Activated T-cell treated with anti-CD3 and anti-CD28 coated beads for 1 hour (primary cell): ENCODE measurements at places on chromosomes 7 and 10.

- DNase-seq: no peak
These were observed 19.1 kb downstream of the CYCS start for GRCh38 chr7:25105911-25106310.

DNA sequence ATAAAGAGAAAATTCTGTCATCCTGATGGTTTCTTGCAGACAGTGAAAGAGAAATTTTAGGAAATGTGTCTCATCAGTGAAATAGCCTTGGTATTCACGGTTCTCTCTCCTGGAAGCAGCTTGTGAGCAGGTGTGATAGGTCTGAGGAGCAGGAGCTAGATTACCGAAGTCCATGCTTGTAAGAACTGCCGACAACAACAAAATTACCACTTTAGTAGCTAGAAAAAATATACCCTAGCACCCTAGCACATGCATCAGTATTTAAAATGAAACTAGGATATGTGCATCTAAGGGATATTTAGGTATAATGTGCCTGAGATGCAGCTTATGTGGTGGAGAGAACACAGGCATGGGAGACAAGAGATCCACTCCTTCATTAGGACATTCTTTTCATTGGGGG, 82.3 kb downstream of the VPS50 start:
- DNase-seq: no peak

DNA sequence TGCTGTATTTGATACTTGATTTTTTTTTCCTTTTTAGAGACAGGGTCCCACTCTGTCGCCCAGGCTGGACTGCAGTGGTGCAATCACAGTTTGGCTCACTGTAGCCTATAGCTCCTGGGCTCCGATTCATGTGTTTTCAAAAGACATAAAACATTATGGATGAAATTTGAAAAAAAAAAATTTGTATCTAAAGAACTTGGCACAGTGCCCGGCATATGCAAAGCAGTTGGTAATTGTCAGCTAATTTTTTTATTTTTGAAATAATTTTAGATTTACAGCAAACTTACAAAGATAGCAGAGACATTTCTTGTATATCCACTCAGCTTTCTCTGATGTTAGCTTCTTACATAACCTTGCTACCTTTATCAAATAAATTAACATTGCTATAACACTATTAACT, 20.3 kb upstream of the SAMD8 start:
- DNase-seq: no peak

DNA sequence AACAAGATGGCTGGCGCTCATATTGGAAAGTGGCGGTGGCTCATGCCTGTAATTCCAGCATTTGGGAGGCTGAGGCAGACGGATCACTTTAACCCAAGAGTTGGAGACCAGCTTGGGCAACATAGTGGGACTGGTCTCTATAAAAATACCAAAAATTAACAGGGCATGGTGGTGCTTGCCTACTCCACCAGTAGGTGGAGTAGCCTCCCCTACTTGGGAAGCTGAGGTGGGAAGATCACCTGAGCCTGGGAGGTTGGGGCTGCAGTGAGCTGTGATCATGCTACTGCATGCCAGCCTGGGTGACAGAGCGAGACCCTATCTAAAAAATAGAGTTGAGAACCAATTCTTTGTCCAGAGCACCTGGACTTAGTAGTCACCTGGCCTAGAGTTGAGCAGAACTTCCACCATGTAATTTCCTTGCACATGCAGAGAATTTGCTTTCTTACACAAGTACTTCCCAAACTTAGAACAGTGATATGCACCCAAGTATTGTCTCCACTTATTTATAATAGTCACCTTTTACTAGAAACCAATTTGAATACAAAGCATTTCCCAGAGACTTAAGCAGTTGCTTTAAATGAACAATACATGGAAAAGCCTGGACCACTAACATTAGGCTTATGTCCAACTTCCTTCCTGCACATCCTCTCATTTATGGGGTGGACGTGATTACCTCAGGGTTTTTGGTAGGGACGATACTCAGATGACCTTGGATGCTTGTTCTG, 15.9 kb downstream of the LAMB4 start:
- DNase-seq: no peak

GRCh38 chr10:86079088-86079487, 287.5 kb downstream of the GRID1 start:
- no peak for DNase-seq

DNA sequence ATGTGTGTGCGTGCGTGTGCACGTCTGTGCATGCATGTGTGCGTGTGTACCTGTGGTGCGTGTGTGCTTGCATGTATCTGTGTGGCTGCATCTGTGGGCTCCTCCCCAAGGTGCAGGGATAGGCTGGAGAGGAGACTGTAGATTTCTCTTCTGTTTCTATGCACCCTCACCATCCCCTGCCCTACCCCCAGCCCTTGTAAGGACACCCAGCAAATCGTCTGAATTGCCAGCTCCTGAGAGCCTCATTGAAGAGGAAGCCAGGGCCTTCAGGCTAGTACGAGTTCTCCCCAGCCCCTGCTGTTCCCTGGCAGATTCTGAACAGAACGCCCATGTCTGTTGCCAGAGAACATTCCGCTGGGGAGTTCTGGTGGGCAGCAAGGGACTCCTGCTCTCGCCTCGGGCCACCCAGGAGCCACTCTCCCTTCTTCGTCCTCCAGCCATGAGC, 17.0 kb upstream of the TRIM8 start:
- DNase-seq: no peak

DNA sequence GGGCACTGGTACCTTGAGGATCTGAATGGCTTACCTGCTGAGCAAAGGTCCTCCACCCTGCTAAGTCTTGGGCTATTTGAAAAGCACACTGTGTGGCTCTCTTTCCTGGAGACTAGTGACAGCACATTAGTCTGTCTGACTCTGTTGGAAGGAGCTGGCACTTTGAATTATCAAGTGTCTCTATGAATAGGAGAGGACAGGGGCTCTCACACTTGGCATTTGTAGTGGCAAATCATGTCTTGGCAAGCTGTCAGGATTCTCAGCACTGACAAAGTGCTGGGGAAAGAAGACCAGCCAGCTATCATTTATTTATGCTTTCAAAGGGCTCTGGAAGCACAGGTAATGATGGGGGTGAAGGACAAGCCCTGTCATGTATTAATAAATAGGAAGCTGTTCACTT, 62.8 kb downstream of the MTPN start:
- no peak for DNase-seq

- DNase-seq: no peak
These were observed 80.5 kb downstream of the KCNMA1 start for GRCh38 chr10:77556990-77557601.

GRCh38 chr10:101031796-101032636, 982 bp downstream of the SFXN3 start:
- DNase-seq: peak; percentile 68

GRCh38 chr10:83367036-83367435, 772.3 kb upstream of the GHITM start:
- DNase-seq: no peak

GRCh38 chr7:32258265-32258664, 188.1 kb upstream of the PDE1C start:
- no peak for DNase-seq

GRCh38 chr7:11896663-11897062, 64.7 kb upstream of the THSD7A start:
- no peak for DNase-seq

- no peak for DNase-seq
These were observed 147.1 kb upstream of the LYZL1 start for GRCh38 chr10:29141761-29142160.

- no peak for DNase-seq
These were observed 54.4 kb upstream of the CCDC6 start for GRCh38 chr10:59960751-59961150.

- DNase-seq: no peak
These were observed 20.1 kb upstream of the SH2D4B start for GRCh38 chr10:80517416-80518142.

GRCh38 chr10:33735464-33735923, 401.0 kb upstream of the NRP1 start:
- no peak for DNase-seq

DNA sequence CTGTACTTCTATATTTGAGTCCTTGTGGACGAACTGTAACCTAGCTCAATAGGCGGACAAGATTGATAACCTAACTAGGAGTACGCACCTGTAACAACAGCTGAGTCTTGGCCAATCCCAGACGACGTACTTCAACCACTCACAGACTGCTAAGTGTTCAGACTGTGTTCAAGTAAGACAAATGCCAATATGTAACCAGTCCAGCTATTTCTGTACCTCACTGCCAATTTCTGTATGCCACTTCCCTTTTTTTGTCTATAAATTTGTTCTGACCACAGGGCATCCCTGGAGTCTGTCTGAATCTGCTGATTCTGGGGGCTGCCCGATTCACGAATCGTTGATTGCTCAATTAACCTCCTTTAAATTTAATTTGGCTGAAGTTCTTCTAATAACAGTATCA, 32.2 kb downstream of the HACD1 start:
- no peak for DNase-seq

DNA sequence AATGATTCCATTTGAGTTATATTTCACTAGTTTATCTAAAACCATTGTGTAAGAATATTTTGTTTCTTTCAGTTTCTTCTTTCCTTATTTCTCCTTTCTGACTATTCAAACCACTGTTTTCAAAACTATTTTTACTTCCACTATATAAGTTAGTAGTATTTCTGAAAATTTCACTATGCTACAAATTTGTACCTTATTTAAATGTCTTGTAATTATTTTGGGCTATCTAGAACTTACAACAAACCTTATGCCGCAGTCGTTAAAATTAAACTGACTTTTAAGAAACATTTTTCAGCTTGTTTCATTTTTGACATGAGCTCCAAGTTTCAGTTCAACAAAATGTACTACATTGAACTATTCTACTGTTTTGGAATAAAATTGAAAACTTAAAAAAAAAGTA, 1.8 kb downstream of the TFEC start:
- no peak for DNase-seq

GRCh38 chr10:86922553-86922961, 34.9 kb downstream of the MMRN2 start:
- no peak for DNase-seq

GRCh38 chr7:94639384-94639783, 16.5 kb downstream of the SGCE start:
- no peak for DNase-seq

DNA sequence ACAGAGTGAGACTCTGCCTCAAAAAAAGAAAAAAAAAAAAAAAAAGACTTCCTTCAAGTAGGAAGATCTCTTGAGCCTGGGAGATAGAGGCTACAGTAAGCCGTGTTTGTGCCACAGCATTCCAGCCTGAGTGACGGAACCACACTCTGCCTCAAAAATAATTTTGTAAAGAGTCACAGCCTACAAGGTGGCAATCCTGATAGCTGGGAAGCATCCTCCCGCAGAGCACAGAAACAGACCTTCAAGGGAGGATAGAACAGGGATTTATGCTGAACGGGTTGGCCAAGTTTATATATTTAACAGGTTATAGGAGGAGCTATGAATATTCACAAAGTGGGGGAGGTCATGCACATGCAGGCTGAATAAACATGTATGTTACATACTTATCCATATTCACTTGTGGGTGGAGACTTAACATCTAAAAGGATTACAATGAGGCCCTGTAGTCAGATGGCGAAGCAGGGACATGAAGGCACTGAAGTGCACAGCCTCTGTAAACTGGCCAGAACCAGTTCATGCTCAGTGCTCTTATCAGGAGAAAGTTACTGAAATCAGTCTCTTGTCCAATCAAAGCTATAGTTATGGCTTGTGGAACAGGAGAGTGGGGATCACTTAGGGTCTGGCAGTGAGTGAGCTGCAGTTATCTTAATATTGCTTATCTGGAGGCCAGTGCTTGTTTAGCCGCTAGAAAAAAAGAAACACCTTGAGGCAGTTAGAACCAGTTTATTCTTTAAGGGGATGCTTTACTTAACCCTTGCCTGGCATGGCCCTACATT, 6.8 kb downstream of the LMBR1 start:
- no peak for DNase-seq

- no peak for DNase-seq
These were observed 22.2 kb upstream of the PARP12 start for GRCh38 chr7:140084972-140085371.

DNA sequence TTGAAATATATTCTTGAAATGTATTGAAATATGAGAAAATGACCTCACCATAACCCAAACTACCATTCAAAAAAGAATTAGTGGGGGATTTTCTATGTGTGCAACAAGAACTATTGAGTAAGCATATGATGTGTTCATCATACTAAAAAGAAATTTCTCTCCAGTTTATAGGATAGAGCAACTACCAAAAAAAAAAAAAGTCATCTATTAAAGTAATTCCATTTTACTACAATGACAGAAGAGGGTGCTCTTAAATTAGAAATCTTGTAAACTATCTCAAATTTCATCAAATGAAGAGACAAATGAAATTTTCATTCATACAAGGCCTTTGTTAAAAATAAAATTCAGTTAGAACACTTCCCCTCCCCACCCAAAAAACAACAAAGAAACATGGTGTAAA, 195.4 kb upstream of the PLXDC2 start:
- DNase-seq: no peak

- DNase-seq: no peak
These were observed 269.3 kb upstream of the TEX47 start for GRCh38 chr7:89064831-89065230.

DNA sequence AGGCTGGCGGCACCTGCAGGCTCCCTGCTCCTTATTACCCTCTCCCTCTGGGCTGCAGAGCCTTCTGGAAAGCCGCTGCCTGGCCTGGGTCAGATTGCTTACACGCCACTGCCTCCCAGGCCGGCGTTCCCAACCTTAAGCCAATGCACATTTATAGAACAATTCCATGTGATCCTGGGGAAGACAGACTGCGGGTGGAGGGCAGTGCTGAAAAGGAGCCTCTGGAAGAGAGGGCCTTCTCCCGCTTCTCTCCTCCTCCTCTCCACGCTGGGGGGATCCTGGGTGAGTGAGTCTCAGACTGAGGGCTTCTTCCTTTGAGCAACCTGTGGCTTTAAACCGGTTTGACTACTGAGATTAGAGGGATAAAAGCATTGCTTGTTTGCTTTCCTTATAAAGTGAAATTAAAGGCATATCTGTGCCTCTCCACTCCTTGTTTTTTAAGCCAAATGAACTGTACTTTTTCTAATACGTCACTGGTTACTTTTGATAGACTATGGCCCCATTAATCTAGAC, 5.5 kb downstream of the TACC2 start:
- no peak for DNase-seq

DNA sequence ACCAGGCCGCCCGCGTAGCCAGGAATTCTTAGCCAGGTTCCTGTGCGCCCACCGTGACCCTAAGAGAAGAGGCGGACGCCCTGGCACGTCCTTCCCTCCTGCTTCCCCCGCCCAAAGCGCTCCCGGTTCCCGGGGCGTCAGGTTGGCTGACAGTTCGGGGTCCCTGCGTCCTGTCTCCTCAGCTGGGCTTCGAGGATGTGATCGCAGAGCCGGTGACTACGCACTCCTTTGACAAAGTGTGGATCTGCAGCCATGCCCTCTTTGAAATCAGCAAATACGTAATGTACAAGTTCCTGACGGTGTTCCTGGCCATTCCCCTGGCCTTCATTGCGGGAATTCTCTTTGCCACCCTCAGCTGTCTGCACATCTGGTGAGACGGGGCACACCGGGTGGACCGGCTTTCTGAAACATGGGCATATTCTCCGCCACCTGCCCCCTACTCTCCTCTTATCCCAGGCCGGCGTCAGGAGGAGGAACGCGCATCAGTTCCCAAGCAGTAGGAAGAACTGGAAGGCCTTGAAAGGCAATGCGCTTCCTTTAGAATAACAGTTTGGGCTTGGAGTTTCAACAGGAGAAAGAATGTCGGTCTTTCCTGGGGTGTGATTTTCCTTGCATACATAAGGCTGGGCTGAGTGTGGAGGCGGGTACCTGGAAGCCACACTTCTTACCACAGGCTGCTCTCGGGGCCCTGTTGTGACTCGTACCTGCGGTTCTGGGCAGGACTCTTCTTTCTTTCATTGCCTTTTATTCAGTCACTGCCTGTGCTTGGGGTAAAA, 728 bp downstream of the CAV2 start:
- DNase-seq: no peak

- DNase-seq: no peak
These were observed 7.0 kb upstream of the TMEM243 start for GRCh38 chr7:87226495-87226894.

- DNase-seq: no peak
These were observed 151.2 kb downstream of the MPP7 start for GRCh38 chr10:28151636-28152035.
